ENCODE measurements at places on chromosomes 11 and 22.

GRCh38 chr11:119373921-119374631 lies 7.4 kb downstream of the USP2 start:
- H3K27ac ChIP-seq: no peak overlapping the region
- H3K4me3 ChIP-seq: no peak overlapping the region
- H3K27me3 ChIP-seq: peaks cover 37% of the 10 kb centered on the region
- peaks cover 9% of the 10 kb centered on the region for H3K4me1 ChIP-seq
- DNase-seq: peak; percentile 63

- peaks cover 52% of the 10 kb centered on the region for H3K4me1 ChIP-seq
- peaks cover 38% of the 10 kb centered on the region for H3K27me3 ChIP-seq
- no peak overlapping the region for H3K27ac ChIP-seq
- H3K36me3 ChIP-seq: no peaks in the 10 kb centered on the region
- no peak overlapping the region for H3K4me3 ChIP-seq
Measured at GRCh38 chr11:117932947-117933346, 3.7 kb upstream of the TMPRSS13 start.

- H3K36me3 ChIP-seq: no peaks in the 10 kb centered on the region
- H3K27me3 ChIP-seq: no peaks in the 10 kb centered on the region
- DNase-seq: no peak
Measured at GRCh38 chr11:101428918-101429317, 154.9 kb downstream of the TRPC6 start.

DNA sequence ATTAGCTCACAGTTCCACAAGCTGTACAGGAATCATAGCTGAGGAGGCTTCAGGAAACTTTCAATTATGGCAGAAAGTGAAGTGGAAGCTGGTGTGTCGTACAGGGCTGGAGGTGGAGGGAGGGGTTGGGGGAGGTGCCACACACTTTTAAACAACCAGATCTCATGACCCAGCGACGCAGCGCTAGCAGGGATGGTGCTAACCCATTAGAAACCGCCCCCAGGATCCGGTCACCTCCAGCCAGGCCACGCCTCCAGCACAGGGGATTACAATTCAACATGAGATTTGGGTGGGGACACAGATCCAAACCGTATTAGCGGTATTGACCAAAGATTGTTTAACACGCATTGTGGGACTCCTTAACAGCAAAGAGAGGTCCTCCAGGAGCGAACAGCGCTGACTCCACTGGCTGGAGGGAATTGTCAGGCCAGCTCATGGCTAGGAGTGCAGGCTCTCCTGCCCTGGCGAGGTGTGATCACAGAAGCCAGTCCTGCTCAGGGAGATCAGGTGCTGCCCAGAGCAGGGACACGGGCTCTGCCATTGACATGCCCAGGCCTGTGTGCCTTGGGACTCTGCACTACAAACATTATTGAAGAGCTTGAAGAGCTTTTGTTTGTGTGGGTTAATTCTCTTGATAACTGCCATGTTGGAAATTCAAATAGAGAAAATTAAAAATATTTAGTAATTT lies 215.3 kb downstream of the TBC1D22A start:
- H3K4me1 ChIP-seq: no peaks in the 10 kb centered on the region
- H3K27ac ChIP-seq: no peak overlapping the region
- peaks cover 24% of the 10 kb centered on the region for H3K36me3 ChIP-seq
- no peak overlapping the region for H3K4me3 ChIP-seq

- no peaks in the 10 kb centered on the region for H3K36me3 ChIP-seq
- DNase-seq: no peak
- no peaks in the 10 kb centered on the region for H3K4me1 ChIP-seq
- no peak overlapping the region for H3K27ac ChIP-seq
- H3K4me3 ChIP-seq: no peak overlapping the region
Measured at GRCh38 chr11:78262691-78263090, 74.0 kb downstream of the USP35 start.

DNA sequence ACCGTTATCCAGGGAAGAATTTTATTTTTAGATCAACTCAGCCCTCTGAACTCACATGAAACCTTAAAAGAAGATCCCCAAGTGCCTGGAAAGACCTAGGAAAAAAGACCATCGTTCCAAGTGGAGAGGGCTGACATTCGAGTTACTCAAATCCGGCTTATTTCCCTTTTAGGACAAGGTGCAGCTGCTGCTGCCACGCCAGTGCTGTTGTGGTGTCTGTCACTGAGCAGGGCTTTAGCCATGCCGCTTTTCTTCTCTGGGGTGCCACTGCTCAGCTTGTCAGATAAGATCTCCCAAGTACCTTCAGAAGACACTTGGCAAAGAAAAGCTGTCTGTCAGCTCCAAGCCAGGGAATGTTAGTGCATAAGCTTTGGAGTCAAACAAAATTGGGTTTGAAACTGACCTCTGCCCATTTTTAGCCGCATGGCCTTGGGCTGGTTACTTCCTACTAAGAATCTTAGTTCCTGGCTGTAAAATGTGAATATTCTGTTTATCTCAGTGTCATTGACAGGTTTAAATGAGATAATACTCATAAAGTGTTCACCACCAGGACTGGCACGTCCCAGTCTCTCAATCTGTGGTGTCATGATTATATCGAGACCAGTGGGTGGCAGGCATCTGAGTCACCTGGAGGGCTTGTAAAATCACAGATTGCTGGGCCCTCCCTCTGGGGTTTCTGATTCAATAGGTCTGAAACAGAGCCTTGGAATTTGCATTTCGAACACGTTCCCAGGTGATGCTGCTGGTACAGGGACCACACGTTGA lies 117.5 kb downstream of the PKNOX2 start:
- no peaks in the 10 kb centered on the region for H3K4me1 ChIP-seq
- H3K36me3 ChIP-seq: no peaks in the 10 kb centered on the region
- H3K27ac ChIP-seq: no peak overlapping the region
- H3K27me3 ChIP-seq: peaks cover 17% of the 10 kb centered on the region

GRCh38 chr11:92627615-92628256 lies 341.7 kb upstream of the MTNR1B start:
- DNase-seq: no peak
- H3K4me1 ChIP-seq: no peaks in the 10 kb centered on the region
- H3K27ac ChIP-seq: no peak overlapping the region
- H3K27me3 ChIP-seq: no peaks in the 10 kb centered on the region
- H3K36me3 ChIP-seq: no peaks in the 10 kb centered on the region

DNA sequence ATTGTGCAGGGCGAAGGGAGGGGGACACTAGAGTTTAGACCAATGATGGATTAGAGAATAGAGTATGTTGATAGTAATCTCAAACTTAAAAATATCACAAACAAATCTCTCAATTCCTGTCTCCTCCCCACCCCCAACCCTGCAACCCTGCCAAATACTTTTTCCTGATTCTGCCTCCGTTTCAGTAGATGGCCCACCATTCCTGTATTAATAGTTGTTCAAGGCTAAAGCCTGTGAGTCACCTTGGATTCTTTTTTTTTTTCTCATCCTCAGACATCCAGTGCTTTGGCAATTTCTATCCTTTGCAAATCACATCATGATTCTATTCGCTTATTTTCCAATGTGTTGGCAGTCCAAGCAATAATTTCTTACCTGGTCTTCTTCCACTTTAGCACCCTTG lies 207.9 kb downstream of the DYNC2H1 start:
- no peak overlapping the region for H3K27ac ChIP-seq
- no peaks in the 10 kb centered on the region for H3K27me3 ChIP-seq
- H3K4me3 ChIP-seq: no peak overlapping the region
- no peaks in the 10 kb centered on the region for H3K36me3 ChIP-seq
- DNase-seq: no peak

DNA sequence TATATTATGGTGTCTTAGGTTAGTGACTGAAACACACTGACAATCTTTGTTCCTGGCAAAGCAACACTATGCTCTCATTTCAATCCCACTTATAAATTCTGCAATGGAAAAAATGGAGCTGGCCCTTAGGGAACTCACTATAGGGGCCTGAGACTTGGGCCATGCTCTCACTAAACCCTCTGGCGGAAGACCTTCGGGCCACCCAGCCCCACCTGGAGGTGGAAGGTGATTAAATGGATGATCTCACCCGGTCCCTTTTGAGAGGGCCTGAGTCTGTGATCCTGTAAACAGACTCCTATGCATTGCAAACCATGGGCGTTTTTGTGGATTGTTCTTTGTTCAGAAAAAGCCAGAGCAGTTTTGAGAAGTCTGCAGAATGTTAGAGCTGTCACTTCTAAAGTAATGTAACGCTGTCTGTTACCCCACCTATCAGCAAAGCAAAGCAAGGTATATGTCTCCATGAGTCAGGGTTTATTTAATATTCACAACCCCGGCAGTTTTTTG lies 17.0 kb upstream of the CDON start:
- H3K4me3 ChIP-seq: no peak overlapping the region
- H3K27ac ChIP-seq: no peak overlapping the region
- peaks cover 21% of the 10 kb centered on the region for H3K4me1 ChIP-seq
- H3K36me3 ChIP-seq: no peaks in the 10 kb centered on the region
- peaks cover 32% of the 10 kb centered on the region for H3K27me3 ChIP-seq

- H3K27ac ChIP-seq: no peak overlapping the region
- no peak overlapping the region for H3K4me3 ChIP-seq
- DNase-seq: no peak
- no peaks in the 10 kb centered on the region for H3K27me3 ChIP-seq
- peaks cover 3% of the 10 kb centered on the region for H3K4me1 ChIP-seq
Measured at GRCh38 chr22:46636221-46637002, 16.2 kb downstream of the GRAMD4 start.

- peaks cover 11% of the 10 kb centered on the region for H3K27me3 ChIP-seq
- no peak overlapping the region for H3K27ac ChIP-seq
- H3K36me3 ChIP-seq: no peaks in the 10 kb centered on the region
- H3K4me3 ChIP-seq: no peak overlapping the region
Measured at GRCh38 chr11:6194065-6194581, 4.9 kb upstream of the OR52W1 start.

DNA sequence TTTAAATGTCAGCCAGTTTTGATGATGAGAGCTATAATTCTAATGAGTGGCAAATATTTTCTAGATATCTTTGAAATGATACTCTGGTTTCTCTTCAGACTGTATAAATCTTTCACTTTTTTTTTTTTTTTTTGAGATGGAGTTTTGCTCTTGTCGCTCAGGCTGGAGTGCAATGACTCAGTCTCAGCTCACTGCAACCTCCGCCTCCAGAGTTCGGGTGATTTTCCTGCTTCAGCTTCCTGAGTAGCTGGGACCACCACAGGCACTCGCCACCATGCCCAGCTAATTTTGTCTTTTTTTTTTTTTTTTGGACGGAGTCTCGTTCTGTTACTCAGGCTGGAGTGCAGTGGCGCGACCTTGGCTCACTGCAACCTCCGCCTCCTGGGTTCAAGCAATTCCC lies 113.6 kb downstream of the TEAD1 start:
- no peaks in the 10 kb centered on the region for H3K4me1 ChIP-seq
- no peak overlapping the region for H3K4me3 ChIP-seq
- DNase-seq: no peak
- no peak overlapping the region for H3K27ac ChIP-seq
- H3K36me3 ChIP-seq: no peaks in the 10 kb centered on the region

GRCh38 chr22:31248965-31249958 lies 37.2 kb downstream of the LIMK2 start:
- peaks cover 34% of the 10 kb centered on the region for H3K4me1 ChIP-seq
- no peak overlapping the region for H3K27ac ChIP-seq
- DNase-seq: no peak
- H3K4me3 ChIP-seq: no peak overlapping the region
- H3K27me3 ChIP-seq: no peaks in the 10 kb centered on the region

- H3K27ac ChIP-seq: no peak overlapping the region
- no peak overlapping the region for H3K4me3 ChIP-seq
- H3K36me3 ChIP-seq: no peaks in the 10 kb centered on the region
- no peak for DNase-seq
- peaks cover 21% of the 10 kb centered on the region for H3K4me1 ChIP-seq
Measured at GRCh38 chr11:129275828-129276227, 83.7 kb upstream of the ARHGAP32 start.

DNA sequence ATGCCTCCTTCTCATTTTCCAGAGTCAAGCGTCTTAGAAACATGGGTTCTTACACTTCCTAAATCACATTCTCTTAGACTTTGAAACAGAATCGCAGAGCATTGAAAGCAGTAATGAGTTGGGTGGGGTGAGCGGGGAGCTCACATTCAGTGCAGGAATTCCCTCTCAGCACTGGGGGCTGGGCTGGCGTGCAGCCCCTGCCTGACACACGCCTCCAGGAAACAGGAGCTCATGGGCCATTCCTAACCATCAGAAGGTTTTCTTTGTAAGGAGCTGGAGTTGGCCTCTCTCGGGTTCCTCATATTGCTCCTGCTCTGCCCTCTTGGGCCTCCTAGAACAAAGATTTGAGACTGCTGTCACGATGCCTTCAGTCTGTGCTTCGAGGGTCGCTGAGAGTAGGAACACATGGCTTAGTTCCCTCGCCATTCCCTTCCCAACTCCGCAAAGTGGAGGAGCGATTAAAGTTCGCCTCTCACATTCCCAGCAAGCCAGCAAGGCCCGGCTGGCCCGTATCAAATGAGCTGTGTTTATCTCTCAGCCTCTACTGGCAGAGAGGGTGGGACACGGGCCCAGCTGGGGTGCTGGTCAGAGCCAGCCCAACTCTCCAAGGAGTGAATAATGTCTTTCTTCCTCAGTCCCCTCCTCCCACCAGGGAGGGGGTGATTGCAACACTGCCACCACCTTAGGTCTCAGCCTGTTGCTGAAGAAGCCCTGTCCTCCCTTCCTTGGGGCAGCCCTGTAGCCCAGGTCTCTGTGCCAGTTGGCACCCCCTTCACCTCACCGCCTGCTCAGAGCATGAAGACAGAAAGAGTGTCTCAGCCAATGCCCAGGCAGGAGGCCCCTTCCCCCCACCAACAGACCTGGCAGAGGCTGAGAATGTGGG lies 10.4 kb downstream of the CHRDL2 start:
- no peaks in the 10 kb centered on the region for H3K4me1 ChIP-seq
- H3K27me3 ChIP-seq: peaks cover 43% of the 10 kb centered on the region
- no peak overlapping the region for H3K4me3 ChIP-seq

DNA sequence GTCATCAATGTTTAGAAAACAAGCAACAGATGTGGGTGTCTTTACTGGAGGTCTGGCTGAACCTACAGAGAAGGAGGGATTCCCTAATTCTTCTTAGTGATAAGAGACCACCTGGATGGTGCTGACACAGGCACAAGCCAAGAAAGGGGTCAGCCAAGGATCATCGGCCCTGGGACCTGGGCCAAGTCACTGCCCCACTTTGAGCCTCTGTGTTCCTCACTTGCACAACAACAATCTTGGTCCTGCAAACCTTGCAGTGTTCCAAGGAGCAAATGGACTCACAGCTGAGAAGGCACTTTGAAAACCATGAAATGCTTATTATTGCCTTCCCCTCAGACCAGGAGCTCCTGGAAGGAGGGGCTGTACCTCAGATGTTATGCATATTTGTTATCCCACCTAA lies 7.0 kb upstream of the KCNE3 start:
- H3K4me1 ChIP-seq: peaks cover 5% of the 10 kb centered on the region
- no peaks in the 10 kb centered on the region for H3K36me3 ChIP-seq
- H3K27ac ChIP-seq: no peak overlapping the region
- peaks cover 17% of the 10 kb centered on the region for H3K27me3 ChIP-seq
- no peak for DNase-seq
- H3K4me3 ChIP-seq: no peak overlapping the region

- no peaks in the 10 kb centered on the region for H3K36me3 ChIP-seq
- H3K27ac ChIP-seq: no peak overlapping the region
- no peak for DNase-seq
- no peaks in the 10 kb centered on the region for H3K4me1 ChIP-seq
Measured at GRCh38 chr11:11218629-11218986, 134.4 kb downstream of the CSNK2A3 start.

Data from activated naive CD4-positive, alpha-beta T cell treated with anti-CD3 and anti-CD28 coated beads, Interleukin-2, amount 10 ng/mL, durations not matched to agents 7 days and 5 days (primary cell).